ENCODE measurements at places on chromosomes 4 and X. TPM values are rescaled to one million over a fixed set of nuclear protein-coding genes. Genes with fewer than 3 reads are reported as not detected.

DNA sequence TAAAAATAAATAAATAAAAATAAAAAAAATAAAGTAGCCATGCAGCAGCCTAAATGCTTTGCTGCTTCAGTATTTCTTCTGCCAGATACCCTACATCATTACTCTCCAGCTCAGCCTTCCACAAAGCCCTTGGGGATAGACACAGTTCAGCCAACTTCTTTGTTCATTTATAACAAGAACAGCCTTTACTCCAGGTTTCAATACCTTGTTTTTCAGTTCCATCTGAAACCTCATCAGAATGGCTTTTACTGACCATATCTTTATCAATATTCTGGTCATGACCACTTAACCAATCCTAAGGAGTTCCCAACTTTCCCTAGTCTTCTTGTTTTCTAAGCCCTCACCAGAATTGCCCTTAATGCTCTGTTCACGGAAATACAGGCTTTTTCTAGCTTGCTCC is 128.3 kb upstream of the MED14 start:
- DNase-seq = no peak

DNA sequence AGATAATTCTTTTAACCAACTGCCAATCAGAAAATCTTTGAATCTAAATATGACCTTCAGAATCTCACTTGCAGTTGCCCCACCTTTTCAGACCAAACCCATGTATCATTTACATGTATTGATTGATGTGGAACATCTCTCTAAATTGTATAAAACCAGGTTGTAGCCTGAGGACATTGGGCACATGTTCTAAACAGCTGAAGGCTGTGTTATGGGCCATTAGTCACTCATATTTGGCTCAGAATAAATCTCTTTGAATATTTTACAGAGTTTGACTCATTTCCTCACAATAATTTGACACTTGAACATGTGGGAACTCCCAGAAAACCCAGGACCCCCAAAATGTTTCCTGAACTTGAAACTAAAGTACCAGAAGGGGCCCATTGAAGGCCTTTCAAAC is 58.7 kb downstream of the UGT2B10 start:
- DNase-seq = no peak

The CSAG3 gene
- total RNA-seq = 0.14 TPM

The PWWP3B gene
- 1.8 TPM for total RNA-seq

DNA sequence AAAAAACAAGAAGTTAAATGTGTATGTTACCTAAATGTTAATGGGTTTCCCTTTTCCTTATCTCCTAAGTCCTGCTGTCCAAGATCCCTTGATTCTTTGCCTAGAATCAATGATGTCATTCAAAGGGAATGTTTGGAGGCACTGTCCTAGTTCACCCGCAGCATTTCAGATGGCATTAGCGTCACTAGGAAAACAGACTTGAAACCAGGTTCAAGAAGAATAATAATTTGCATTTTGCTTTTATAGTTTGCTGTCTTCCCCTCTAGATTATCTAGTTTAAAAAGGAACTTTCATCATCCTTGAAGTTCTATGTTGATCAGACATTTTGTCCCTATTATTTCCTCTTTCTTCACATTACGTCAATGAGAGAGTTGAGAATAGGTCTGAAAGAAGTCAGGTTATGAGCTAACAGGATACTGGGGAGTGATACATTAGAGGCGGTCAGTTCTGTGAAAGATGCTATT is 234.1 kb upstream of the PGRMC2 start:
- DNase-seq = no peak

Data from liver (tissue), 10 donors.